ENCODE measurements at places on chromosomes 11 and 22. TPM values are rescaled to one million over a fixed set of nuclear protein-coding genes. Genes with fewer than 3 reads are reported as not detected.

Gene KRTAP5-2
- total RNA-seq: not detected

Gene OR8D1
- not detected for total RNA-seq

Gene MRGPRX3
- total RNA-seq: not detected

Gene SLC17A6
- not detected for total RNA-seq

Gene LINC01488
- total RNA-seq: not detected

Gene BCO2
- 74.6 TPM for total RNA-seq

Gene CABP4
- total RNA-seq: 0.79 TPM

Gene TREH
- not detected for total RNA-seq

Gene TRIM22
- total RNA-seq: 9.4 TPM

Gene MMP1
- 0.38 TPM for total RNA-seq

Gene MIOX
- total RNA-seq: not detected

Gene CSF2RB
- total RNA-seq: 39.4 TPM

Data from heart left ventricle (tissue), 16 donors.